ENCODE measurements at places on chromosomes 11 and 22. TPM values are rescaled to one million over a fixed set of nuclear protein-coding genes. Genes with fewer than 3 reads are reported as not detected.

- no peak for DNase-seq
Measured at GRCh38 chr22:29388759-29389090, 355 bp upstream of the AP1B1 start.

The C2CD2L gene
- total RNA-seq: 10.0 TPM

The HBE1 gene
- total RNA-seq: not detected

DNA sequence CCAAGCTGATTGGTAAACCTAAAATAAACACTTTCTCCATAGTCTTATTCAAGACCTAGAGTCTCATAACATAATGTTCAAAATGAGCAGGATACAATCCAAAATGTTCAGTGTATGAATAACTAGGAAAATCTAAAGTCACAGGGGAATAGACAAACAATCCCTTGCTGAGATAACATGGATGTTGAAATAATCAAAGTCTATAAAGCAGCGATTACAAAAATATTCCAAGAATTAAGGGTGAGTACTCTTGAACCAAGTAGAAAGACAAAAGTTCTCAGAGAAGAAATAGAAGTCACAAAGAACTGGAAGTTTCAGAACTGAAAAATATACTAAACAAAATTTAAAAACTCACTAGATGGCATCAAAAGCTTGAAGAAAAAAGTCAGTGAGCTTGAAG, 561.0 kb downstream of the INSC start:
- no peak for DNase-seq

DNA sequence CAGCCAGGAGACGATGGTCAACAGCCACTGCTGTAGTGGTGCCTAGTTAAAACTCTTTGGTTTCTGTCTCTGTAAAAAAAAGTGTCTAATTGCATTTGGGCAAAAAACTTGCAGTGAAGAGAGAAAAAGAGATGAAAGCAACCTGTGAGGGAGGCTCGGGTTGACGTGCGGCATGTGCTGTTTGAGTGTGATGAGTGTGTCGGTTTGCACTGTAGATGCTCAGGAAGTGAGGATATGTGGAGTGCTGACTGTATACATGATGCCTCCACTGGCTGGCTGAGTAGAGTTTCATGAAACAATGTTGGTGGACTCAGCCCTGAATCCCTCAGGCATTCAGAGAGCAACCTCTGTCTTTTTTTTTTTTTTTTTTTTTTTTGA, 4.3 kb upstream of the DGCR6L start:
- DNase-seq: peak; percentile 34

GRCh38 chr11:75593286-75593915, 31.3 kb downstream of the SERPINH1 start:
- no peak for DNase-seq

The MPEG1 gene
- total RNA-seq: 5.2 TPM

- no peak for DNase-seq
Measured at GRCh38 chr11:104000798-104001197, 35.6 kb upstream of the DDI1 start.

DNA sequence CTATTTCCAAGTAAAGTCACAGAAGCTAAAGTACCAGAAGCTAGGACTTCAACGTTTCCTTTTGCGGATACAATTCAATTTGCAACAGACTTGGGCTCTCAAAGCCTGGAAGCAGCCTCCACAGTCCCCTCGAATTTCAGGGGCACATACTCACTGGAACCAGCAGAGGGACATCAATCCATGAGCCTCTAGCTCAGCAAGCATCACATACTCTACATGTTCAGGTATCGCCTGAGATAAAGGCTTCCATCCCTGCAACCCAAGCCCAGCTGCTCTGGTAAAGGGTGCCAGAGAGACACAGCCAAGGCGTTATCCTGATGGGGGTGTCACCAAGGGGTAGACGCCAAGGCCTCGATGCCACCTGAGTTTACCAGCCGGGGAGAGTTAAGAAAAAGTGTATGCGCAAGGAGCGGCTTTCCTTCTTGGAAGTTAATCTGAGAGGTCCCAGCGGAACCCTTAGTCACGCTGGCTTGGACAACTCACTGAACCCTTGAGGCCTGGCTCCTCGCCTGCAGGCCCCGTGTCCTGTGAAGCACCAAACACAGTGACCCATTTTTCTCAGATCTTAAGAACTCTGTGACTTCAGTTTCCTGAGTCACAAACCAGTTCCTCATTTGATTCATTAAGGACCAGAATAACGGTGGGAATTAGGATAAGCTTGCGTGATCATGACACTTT, 13.0 kb downstream of the LTO1 start:
- no peak for DNase-seq

GRCh38 chr11:94747601-94748041, 20.5 kb upstream of the AMOTL1 start:
- DNase-seq: no peak

DNA sequence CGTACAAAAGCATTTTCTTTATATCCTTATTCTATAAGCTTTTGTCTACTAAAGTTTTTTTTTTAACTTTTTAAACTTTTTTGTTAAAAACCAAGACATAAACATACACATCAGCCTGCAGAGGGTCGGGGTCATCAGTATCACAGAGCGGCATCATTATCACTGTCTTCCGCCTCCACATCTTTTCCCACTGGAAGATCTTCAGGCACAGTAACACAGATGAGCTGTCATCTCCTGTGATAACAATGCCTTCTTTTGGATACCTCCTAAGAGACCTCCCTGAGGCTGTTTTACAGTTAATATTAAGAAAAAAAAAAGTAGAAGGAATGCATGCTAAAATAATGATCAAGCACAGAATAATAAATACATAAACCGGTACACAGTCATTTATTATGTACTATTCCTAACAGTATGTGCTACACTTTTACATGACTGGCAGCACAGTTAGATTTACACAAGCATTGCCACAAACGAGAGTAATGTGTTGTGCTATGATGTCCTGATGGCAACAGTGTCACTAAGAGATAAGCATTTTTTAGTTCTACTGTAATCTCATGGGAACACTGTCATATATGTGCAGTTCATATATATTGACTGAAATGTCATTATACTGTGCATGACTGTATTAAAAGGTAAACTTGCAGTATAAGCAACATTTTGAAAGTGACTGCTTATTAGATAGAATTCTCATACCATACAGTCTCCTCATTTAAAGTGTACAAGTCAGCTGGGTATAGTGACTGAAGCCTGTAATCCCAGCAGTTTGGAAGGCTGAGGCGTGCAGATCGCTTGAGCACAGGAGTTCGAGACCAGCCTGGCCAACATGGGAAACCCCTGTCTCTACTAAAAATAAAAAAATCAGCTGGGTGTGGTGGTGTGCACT, 58.6 kb downstream of the KDM2A start:
- no peak for DNase-seq

DNA sequence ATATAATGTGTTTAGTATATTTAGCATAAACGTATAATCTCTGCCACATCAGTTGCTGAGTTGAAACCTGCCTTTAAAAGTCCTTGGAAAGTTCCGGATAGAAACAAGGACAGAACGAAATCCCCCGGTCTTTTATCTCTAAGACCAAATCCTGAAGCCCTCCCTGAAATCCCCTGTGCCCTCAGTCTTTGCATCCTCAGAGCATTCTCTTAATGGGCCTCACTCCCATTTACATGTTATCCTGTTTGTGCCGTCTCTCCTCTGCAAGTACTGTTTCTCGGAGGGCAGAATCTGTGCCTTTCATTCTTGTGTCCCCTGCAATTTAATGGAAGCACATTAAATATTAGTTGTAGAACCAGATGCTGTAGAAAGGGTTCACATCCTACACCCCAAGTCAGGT, 56.0 kb downstream of the ZNRF3 start:
- no peak for DNase-seq

DNA sequence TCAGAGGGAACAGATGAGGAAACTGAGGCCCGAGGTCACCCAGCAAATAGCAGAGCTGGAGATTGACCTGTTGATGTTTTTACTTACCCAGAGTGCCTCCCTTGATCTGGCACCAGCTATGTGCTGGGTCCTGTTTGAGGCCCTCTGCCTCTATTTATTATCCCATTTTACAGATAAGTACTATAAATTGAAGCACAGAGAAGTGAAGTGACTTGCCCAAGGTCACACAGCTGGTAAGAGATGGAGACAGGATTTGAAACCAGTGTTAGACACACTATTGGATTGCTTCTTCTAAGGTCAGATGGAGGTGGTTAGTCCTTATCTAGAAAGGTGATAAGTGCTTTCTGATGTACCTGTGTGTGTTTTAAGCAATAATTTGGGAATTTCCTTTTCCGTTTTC, 13.5 kb downstream of the SGSM1 start:
- DNase-seq: no peak

The RAPSN gene
- total RNA-seq: not detected

- no peak for DNase-seq
Measured at GRCh38 chr11:10611979-10612862, 43.8 kb upstream of the LYVE1 start.

DNA sequence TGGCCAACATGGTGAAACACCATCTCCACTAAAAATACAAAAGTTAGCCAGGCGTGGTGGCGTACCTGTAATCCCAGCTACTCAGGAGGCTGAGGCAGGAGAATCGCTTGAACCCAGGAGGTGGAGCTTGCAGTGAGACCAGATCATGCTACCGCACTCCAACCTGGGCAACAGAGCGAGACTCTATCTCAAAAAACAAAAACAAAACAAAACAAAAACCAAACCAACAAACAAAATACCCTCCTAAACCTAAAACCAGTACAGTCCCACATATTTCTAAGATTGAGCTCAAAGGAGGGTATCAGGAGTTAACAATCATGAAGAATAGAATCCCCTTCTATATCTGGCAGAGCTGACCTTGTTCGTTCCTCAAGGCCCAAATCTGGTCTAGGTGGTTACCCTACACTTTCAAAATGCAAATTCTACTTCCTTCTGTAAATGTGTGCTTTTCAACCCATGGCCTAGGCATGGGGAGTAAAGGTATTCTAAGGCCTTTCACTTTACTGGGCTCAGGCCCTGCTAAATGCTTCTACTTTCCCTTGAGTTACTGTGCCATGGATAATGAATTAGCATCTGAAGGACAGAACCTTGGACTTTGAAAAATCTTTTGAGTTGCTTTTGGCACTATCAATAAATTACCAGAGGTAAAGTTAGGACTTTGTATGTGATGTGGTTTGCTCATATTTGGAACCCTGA, 10.4 kb upstream of the PPP2R1B start:
- no peak for DNase-seq

DNA sequence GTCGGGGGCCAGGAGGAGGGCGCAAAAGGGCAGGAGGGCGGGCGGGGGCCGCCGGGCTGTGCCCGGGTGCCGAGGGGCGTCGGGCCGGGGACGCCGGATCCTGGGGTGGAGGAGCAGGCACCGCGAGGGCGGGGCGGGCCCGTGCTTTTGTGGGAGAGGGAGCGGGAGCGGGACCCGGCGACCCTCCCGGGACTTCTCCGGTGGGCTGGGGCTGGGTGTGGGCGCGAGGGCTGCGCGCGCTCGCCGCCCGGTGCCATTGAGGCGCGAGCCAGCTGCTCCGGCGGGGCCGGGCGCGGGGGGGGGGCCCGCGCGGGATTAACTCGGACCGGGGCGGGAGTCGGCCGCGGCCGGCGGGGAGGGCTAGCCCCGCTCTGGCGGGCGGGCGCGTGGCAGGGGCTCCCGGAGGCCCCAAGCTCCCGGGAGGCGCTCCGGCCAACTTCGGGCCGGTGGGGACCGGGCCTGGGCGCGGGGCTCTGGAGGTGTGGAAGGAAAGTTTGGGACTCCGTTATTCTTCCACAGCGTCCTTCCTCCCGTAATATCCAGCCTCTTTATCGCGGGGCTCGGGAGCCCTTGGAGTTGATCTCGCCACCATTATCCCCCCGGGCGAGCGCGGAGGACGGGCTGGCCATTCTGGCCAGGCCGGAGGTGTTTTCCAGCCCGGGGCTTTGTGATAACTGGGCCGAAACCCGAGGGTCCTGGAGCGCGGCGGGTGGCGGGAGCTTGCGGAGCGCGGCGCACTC, 936 bp downstream of the CECR2 start:
- DNase-seq: no peak

The MS4A3 gene
- total RNA-seq: not detected

DNA sequence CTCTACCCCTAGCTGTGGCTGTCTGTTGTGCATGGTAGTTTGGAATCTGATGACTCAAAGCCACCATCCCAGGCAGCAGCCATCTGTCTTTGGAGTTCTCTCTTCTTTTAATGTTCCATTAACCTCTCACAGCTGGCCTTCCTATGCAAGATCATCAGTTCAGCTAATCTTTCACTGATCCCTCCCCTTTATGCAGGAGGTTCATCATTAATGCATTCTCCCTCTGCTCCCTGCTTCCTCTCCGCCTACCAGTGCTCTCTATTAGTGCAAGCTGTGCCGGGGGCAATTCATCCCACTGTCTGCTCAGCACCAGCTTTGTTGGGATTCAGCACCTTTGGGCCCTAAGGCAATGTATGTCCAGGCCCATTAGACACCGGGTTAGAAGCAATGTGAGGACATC, 413.0 kb upstream of the LRRC4C start:
- no peak for DNase-seq

- DNase-seq: no peak
Measured at GRCh38 chr22:30424534-30425326, 838 bp upstream of the MTFP1 start.

GRCh38 chr11:57815877-57816276, 54.3 kb downstream of the CTNND1 start:
- no peak for DNase-seq

DNA sequence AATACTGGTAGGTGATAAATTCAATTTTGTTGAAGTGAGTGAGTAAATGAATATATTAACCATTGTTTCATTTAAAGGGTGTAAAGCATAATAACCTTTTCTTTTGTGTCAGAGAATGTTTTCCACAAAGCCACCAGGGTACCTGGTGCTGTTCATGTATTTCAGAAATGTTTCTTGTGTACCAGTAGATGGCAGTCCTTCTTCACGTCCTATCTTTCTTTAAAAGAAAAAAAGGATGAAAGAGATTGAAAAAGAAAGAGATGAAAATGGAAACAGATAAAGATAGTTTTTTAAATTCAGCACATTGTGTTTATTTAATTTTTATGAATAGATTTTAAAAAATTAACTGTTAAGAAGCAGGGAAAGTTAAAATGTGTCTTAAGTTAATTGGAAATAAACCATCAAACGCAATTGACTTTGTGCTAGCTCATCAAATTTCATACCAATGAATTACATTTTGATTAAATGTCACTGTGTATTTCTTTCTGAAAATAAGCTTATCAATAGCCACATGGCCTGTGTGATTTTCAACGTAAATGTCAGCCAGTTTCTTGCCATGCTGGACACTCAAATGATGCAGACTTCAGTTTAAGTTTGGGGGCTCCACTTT, 65.5 kb upstream of the CHORDC1 start:
- no peak for DNase-seq

GRCh38 chr11:61693922-61694601, 13.9 kb downstream of the DAGLA start:
- DNase-seq: no peak

The TEAD1 gene
- 73.8 TPM for total RNA-seq

DNA sequence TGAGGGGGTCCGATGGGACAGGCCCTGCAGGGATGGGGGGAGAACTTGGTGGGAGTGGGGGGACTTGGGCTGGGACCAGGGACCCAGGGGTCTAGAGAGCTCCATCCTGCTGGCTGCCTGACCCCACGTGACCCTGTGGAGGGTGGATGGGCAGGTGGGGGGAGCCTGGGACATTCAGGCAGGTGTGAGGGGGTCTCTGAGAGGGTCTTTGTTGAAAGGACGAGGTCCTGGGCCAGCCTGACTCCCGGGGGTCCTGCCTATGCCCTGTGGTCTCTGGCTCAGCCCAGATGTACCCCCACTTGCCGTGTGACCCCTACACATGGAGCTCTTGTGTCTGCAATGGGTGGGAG, 7.5 kb downstream of the LRRC56 start:
- no peak for DNase-seq

The GSTT2B gene
- total RNA-seq: 3.7 TPM

GRCh38 chr22:42388130-42388797, 43.9 kb downstream of the NFAM1 start:
- no peak for DNase-seq

- DNase-seq: no peak
Measured at GRCh38 chr22:49965091-49966040, 4.8 kb downstream of the PIM3 start.

GRCh38 chr11:110447343-110447742, 17.6 kb downstream of the FDX1 start:
- DNase-seq: no peak
